ENCODE measurements at places on chromosomes 3 and 15. TPM values are rescaled to one million over a fixed set of nuclear protein-coding genes. Genes with fewer than 3 reads are reported as not detected.

Gene AGTR1
- total RNA-seq: 48.7 TPM

- DNase-seq: no peak
Observed at GRCh38 chr3:172046268-172046915, 7.0 kb downstream of the FNDC3B start.

- no peak for DNase-seq
Observed at GRCh38 chr3:108473711-108474110, 36.7 kb downstream of the MYH15 start.

GRCh38 chr3:12818273-12818672, 21.8 kb downstream of the CAND2 start:
- DNase-seq: no peak

DNA sequence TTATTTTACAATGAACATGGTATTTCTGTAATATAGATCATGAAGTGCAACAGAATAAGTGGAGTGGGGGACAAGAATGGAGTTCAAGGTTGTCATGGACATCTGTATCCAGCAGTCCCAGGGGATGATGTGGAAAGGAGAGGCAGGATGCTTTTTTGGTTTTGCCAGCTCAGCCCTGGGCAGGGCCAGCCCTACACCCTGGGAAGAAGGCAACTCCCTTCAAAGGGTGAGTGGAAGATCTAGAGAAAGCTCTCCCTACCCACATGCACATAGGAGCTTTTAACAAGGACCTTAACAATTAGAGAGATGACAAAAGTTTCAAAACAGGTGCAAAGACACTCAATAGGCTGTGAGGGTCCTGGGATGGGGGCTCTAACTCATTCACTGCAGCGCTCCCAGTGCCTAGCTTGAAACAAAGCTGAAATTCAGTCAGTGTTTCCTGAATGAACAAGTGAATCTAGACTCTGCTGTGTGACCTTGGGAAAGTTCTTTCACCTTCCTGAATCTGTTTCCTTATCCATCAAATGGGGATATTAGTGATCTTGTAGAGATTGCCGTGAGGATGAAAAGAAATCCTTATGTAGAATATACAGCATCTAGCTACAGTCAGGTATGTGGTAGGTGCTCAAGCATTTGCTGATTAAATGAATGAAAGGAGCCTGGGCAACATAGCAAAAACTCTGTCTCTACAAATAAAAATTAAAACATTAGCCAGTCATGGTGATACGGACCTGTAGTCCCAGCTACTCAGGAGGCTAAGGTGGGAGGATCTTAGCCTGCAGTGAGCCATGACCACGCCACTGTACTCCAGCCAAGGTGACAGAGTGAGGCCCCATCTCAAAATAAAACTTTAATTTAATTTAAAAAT, 14.3 kb downstream of the BHLHE40 start:
- DNase-seq: peak; percentile 13

DNA sequence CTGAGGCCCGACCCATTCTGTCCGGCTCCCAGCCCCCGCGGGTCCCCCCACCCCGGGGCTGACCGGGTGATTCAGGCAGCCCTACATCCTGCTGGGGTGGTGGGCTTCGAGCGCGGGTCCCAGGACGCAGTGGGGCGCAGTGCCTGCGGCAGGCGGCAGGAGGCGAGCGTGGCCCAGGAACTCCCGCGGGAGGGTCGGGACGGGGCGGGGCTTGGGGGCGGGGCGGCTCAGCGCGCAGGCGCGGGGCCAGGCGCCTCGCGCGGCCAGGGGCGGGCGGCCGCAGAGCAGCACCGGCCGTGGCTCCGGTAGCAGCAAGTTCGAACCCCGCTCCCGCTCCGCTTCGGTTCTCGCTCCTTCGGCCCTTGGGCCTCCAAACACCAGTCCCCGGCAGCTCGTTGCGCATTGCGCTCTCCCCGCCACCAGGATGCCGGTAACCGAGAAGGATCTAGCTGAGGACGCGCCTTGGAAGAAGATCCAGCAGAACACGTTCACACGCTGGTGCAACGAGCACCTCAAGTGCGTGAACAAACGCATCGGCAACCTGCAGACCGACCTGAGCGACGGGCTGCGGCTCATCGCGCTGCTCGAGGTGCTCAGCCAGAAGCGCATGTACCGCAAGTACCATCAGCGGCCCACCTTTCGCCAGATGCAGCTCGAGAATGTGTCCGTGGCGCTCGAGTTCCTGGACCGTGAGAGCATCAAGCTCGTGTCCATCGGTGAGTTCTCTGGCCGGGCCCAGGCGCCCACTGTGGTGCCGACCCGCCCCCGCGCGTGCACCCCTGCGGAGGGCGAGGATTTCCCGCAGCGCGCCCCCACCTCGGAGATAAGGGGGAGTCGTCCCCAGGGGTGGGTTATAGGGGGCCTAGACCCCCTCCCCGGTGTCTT, at the start of gene FLNB:
Gene FLNB (plus strand): TSS at position 282 of the 885 bp plus-strand sequence. CDS start 143 bp downstream, at position 425.
- DNase-seq: peak; percentile 88
